SW 1271 (cell line): ENCODE measurements at places on chromosomes 3 and 15.

- DNase-seq, result no peak
Observed at GRCh38 chr3:12286927-12287726, 1.7 kb upstream of the PPARG start.

DNA sequence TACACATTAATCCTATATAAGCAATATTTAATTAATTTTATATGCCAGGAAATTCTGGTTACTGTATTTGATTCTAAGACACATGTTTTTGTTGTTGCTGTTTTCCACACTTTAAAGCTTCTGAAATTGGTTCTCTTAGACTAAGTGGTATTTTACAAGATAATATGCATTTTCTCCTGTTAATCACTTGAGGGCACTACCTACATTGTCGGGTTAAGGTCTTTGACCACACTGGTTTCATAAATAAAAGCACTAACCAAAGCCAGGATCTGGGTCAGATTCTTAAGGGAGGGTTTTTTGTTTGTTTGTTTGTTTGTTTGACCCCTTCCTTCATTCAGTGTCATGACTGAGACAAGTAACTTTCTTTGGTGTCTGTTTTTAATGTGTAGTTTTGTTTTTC is 590.2 kb downstream of the RBMS3 start:
- no peak for DNase-seq

- no peak for DNase-seq
Observed at GRCh38 chr3:18245721-18246120, 179.4 kb downstream of the SATB1 start.

DNA sequence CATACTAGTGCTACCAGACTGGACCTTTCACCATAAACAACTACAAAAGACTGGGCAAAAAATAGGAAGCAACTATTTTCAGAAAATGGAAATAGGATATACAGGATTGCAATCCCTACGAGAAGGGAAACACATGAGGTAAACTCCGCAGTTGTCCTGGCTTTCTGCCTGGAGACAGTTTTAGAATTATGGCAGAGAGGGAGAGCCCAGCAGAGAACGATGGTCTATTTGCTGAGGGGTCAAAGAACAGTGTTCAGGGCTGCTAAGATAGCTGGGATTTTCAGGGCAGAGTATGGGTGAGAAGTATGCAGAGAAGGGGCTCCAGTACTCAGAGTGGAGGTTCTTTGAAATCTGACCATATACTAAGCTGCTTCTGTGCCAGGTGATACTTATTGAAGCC is 163.4 kb downstream of the CHDH start:
- no peak for DNase-seq

DNA sequence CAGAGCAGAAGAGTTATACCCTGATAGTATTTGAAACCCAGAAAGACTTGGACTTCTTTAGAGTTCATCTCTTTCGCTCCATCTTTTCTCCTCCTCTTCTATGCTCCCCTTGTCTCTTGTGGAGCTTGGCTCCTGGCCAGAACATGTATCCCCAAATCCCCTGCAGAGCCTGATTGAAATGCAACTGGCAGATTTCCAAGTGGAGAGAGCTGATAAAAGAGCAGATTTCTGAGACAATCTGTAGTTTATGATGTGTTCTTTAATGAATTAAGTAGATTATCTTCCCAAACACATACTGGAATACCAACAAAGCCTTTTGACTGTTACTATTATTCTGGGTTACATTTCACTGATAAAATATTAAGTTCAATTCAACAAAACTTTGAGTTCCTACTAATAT is 33.4 kb downstream of the UNC13C start:
- no peak for DNase-seq

- no peak for DNase-seq
Observed at GRCh38 chr3:120438665-120439370, 12.0 kb downstream of the FSTL1 start.

DNA sequence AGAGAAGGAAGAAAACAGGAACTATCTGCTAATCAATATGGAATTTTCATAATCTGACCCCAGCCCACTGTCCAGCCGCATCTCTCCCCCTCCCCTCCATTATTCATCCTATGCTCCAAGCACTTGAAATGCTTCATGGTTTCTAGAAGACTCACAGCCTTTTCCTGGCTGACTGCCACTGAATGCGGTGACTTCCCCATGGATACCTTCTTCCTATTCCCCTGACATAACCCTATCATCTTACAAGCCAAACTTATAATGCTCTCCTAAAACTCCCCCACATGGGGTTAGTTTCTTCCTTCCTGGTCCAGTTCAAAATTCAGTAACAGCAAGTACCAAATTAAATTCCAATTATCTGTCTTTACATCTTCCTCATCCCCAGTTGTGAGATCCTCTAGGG is 31.2 kb upstream of the PTX3 start:
- no peak for DNase-seq

- no peak for DNase-seq
Observed at GRCh38 chr3:354432-354831, 157.9 kb downstream of the CHL1 start.

GRCh38 chr3:27681249-27681748 is 40.8 kb downstream of the EOMES start:
- DNase-seq, result peak; percentile 88

DNA sequence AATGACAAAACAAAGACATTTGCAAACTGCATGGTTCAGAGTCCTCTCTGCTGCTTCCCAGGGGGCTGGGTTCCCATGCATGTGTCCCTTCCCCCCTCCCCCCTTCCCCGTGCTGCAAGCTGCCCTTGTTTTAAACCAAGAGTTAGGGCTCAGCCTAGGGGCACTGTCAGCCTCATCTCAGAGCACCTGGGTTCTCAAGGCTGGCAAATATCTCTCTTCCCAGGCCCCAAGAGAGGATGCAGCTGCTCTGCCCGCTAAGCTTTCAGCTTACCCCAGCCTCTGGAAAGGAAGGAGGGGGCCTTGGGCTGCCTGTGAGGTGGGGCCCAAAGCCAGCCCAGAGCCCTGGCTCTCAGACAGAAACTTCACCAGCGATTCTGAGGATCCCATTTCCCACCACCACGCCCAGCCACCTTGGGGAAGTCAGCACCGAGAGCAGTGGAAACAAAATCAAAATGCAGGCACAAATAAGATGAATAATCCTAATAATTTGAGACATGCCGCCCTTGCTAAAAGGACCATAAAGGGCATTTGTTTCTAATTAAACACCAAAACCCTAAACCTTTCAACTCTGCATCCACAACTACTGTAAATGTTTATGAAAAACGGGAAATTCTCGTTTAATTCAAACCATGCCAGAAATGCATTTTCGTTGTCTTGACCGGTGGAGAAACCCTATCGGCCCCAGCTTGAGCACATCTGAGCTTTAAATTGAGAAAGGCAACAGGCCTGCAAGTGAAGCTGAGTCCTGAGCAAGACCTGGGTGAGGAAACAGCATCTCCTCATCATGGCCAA is 67.7 kb upstream of the WNT5A start:
- no peak for DNase-seq

DNA sequence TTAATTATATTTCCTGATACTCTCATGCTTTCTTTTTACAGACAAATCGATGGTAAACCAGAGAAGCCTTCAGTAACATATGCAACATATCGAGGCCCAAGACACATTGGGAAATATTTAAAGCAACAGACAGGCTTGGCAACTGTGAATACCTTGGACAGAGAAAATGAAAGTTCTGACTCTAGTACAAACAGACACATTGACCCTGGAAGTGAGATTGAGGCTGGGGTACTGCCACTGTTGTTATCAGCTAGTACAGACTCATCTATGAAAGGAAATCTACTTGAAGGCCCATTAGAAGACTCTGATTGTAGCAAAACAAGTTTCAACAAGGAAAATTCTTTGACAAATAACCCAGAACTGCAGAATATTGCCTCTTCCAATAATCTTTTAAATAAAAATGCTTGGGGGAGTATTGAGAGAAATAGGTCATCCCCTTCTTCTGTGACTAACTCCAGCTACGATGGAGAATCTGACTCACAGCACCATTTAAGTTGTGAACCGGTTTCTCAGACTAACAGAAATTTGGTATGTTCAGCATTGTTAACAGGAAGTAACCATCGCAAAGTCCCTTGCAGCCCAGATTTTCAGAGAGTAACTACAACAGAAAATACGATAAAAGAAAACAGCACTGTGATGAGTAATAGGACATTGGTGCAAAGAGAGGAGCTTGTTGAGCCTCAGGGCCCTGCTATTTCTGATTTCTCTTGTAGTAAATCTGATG is 50.2 kb downstream of the CRYBG3 start:
- DNase-seq, result no peak

DNA sequence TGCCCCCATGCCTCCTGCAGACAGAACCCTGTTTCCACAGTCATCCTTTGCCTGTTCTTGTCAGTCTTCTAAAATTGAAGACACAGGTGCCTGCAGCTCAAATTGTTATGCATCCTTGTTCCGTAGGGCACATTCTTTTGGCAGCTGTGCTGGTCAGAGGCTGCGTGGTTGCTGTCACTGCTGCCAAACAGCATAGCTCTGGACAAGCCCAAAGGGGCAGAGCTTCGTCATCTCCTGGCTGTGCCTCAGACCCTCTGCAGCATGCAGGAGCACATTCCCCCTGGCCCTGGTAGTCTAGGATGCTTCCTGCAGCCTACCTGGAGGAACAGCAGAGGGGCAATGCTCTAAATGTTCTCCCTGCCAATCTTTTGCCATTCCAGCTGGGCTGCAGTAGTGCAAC is 2.1 kb upstream of the FBXL22 start:
- no peak for DNase-seq

GRCh38 chr3:100899440-100900091 is 93.7 kb downstream of the ABI3BP start:
- no peak for DNase-seq

- no peak for DNase-seq
Observed at GRCh38 chr3:179933080-179933479, 103.7 kb downstream of the PEX5L start.
